Kidney epithelial cell (primary cell): ENCODE measurements at places on chromosomes 5 and 9. TPM values are rescaled to one million over a fixed set of nuclear protein-coding genes. Genes with fewer than 3 reads are reported as not detected.
A peak's percentile ranks its signal among the peaks of the same experiment; 100 is the strongest.

DNA sequence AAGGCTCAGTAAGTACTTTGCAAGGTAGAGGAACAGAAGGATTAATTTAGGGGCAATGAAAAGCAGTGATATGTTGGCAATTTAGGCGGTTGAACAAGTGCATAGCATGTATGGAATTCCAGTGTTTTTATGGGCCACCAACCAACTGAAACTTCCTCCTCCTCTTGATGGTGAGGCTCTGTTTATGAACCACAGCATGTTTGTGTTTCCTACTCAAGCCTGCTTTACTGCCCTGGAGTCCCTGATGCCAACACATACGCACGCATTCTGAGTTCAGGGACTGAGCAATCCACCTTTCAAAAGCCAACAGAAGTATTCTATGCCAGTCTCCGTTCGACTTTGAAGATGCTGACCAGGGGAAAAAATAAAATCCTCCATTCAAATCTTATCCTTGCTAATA lies 417.5 kb downstream of the EFNA5 start:
- peak; percentile 37 for DNase-seq

- no peak for DNase-seq
Measured at GRCh38 chr9:3193791-3194190, 332.0 kb downstream of the RFX3 start.

- no peak for DNase-seq
Measured at GRCh38 chr9:20403346-20403745, 219.0 kb downstream of the MLLT3 start.

GRCh38 chr9:72012646-72013045 lies 47.8 kb downstream of the C9orf57 start:
- DNase-seq, result no peak

GRCh38 chr5:148747536-148747906 lies 78.9 kb upstream of the ADRB2 start:
- DNase-seq, result no peak

The ST8SIA4 gene
- total RNA-seq, result 0.21 and 2.3 TPM in 2 replicates

The SMIM15 gene
- 69.9 and 76.9 TPM in 2 replicates for total RNA-seq
